ENCODE measurements at places on chromosomes 2 and 18. TPM values are rescaled to one million over a fixed set of nuclear protein-coding genes. Genes with fewer than 3 reads are reported as not detected.

Gene LRRTM1
- not detected for total RNA-seq

- no peak for DNase-seq
Measured at GRCh38 chr18:7132356-7133150, 15.0 kb upstream of the LAMA1 start.

GRCh38 chr18:44841752-44842587 lies 161.3 kb downstream of the SETBP1 start:
- no peak for DNase-seq

GRCh38 chr2:42021464-42021863 lies 26.4 kb upstream of the PKDCC start:
- no peak for DNase-seq

DNA sequence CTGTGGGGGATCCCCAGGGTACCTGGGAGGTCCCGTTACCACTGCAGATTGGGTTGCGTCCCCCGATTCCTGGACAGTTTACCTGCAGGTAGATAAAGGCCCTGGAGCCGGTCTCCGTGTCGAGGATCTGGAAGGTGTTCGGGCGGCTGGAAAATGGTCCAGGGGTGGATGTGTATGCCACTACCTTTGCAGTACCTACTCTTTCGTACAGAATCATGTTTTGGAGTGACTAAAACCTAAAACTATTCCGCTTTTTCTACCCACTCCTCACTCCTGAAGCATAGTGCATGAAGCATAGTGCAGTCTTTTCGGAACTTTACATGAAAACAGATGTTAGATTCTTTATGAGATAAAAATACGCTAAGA lies 418 bp downstream of the WDR75 start:
- no peak for DNase-seq

GRCh38 chr2:3277050-3277747 lies 100.4 kb downstream of the EIPR1 start:
- DNase-seq, result peak; percentile 13

Gene CAPN10
- 34.3 TPM for total RNA-seq

DNA sequence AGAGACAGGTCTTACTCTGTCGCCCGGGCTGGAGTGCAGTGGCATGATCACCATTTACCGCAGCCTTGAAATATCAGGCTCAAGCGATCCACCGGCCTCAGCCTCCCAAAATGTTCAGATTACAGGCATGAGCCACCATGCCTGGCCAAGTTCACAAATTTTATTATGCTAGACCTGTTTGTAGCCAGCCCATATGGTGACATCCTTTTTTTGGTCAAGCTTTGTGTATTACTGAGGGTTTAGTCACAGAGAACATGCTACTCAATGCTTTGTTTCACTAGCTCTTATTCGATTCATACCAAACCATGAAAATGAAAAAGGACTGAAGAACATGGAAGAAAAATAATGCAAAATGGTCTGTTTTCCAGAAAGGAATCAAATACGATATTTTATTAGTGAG lies 41.4 kb downstream of the DGKD start:
- DNase-seq, result no peak

Gene SRSF7
- 68.2 TPM for total RNA-seq

DNA sequence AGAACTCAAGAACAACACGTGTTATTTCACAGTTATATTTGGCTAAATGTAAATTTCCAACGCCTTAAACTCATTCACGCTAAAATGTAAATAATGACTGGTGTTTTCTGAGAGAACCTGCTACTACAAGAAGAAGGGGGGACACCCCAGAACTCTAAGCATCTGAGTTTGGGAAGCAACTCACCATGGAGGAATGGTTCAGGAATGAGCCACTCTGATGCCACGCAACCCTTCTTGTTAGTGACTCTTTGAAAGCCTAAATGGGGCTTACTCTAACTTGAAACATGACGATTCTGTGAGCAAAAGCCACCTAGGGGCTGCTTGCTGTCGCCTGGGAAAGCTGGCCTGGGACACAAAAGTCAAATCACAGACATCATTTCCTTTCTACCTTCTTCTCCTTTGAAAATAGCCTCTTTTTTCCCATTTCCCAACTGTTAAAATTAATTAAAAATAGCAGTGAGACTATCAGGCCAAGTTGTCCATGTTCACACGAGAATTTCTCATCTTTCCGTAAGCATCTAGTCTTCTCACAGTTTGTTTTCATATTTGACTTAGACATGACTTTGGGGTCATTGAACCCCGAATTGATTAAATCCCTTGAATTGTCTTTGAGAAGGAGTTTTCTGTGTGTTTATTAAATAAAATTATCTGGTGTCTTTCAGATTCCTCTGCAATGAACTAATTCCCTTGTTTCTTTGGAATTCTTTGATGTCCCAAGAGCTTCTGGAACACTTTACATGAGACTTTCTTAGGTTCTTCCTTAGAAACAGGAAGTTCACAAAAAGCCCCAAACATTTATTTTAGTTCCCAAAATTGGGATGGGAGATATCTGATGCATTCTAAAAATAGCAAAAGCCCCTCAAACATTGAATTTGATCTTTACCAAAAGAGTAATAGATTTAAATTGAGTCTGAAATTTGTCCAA lies 75.5 kb upstream of the CABLES1 start:
- DNase-seq, result no peak

DNA sequence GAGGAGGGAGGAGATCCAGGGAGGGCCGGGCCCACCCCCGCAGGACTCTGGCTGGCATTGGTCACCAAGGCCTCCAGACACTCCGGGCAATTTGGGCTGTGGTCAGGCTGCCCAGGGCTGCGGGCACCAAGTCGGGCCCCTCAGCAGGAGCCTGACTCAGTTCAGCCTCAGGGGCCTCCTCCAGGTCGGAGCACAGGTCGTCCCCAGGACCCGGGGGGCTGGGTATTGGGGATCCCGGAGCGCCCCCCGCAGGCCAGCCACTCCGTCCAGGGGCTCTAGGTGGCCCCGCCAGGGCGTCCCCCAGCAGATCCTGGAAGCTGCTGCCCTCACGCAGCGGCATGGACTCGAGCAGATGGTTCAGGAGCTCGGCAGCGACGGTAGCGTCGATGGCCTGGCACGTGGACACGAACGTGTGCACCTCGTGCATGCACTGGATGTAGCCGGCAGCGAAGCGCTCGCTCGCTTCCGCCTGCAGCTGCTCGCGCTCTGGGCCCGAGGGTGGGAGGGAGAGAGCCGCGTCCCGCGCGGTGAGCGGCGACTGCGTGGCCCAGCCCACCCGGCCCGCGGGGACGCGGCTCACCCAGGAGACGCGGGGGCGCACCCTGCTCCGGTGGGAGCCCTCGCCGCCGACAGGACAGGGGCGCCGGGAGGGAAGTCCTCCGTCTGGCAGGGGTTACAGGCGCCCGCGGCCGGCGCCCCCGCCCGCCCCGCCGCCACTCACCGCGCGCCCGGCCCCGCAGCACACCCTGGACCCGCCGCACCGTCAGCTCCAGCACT lies 884 bp downstream of the HES6 start:
- DNase-seq, result peak; percentile 41

Gene FAM237A
- total RNA-seq, result not detected
